ENCODE measurements at places on chromosomes 13 and 19.

DNA sequence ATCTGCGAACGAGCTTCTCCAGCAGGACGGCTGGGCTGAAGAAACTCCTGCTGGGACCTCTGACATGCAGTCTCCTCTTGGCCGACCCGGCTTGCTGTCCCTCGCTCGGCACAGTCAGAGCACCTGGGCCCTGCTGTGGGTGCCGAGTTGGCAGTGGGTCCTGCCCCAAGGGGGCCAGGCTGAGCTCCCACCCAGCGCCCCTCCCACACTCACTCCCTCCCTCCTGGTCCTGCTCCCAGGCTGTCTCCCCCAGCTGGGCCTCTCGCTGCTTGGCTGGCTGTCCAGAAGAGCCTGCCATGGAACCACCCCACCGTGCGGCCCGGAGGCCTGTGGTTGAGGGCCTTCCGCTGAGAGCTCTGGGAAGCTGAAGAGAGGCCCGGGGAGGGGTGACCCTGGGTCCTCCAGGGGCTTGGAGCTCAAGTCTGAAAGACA lies 6.0 kb downstream of the AKT2 start:
- DNase-seq = peak; percentile 73

DNA sequence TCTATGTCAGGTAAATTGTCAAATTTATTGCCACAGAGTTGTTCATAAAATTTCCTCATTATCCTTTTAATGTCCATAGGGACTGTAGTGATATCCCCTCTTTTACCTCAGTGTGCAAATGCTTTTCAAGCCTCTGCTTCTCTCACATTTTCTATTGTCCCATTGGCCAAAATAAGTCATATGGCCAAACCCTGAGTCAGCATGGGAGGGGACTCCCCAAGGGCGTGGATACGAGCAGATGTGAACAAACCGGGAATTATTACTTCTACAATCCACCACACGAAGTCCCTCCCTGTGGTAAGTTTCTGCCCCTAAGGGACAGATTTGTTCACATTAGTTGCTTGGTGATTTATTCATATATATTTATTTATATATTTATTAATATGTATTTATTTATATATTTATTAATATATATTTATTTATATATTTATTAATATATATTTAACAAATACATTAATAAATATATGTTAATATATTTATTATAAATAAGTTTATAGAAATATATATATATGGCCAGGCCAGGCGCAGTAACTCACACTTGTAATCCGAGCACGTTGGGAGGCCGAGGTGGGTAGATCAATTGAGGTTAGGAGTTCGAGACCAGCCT lies 20.1 kb upstream of the CAMSAP3 start:
- no peak for DNase-seq

DNA sequence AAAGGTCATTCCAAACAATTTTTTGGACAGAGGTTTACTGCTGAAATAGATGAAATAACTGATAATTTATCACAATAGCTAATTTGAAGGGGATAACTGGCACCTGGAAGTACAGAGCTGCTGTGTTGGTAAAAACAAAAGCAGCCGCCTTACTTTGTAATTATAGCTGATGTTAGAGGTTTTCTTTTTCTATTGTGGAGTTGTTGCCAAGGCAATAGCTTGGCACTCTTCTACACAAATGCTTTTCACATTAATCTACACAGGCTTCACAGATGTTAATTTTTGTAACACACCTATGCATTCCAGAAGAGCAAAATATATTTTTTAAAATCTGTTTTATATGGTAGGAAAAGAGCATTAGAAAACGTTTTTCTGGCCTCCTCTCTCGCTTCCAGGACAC lies 56.9 kb downstream of the LACC1 start:
- no peak for DNase-seq

DNA sequence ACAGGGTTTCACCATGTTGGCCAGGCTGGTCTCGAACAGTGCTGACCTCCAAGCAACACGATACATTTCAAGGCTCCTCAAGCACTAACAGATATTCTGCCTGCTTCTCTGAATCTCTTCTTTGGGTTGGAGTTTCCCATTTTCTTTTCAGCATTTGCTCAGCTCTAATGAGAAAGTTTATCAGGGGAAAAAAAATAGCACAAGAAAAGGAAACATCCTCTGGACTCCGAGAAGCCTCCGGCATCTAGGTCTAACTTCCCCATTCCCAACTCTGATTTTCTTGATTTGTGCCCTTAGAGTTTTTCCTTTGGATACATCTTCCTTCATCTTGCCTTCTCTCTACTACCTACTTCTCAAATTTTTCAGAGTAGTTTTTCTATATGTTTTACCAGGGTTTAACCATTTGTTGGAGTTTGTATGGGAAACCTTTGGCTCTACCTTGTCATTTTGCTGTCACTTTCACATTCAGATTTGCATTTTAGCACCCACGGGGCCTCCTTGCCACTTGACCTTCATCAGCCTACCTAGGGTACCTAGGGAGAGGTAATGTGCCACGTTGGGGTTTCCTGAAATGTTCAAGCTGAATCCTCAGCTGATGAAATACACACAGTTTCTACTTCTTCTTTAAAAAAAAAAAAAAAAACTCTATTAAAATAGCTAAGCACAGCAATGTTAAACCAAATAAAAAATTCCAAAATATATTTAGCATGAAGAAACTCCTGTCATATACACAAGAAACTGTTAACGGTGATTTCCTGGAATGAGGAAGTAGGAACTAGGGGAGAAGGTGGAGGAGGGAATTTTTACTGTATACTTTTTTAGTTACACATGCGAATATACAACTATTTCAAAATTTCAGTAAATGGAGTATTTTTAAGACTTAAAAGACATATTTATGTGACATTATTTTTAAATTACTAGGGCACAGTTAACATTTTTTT lies 5.1 kb upstream of the USP12 start:
- DNase-seq = no peak

- no peak for DNase-seq
Measured at GRCh38 chr19:29457413-29457812, 68.4 kb upstream of the VSTM2B start.

DNA sequence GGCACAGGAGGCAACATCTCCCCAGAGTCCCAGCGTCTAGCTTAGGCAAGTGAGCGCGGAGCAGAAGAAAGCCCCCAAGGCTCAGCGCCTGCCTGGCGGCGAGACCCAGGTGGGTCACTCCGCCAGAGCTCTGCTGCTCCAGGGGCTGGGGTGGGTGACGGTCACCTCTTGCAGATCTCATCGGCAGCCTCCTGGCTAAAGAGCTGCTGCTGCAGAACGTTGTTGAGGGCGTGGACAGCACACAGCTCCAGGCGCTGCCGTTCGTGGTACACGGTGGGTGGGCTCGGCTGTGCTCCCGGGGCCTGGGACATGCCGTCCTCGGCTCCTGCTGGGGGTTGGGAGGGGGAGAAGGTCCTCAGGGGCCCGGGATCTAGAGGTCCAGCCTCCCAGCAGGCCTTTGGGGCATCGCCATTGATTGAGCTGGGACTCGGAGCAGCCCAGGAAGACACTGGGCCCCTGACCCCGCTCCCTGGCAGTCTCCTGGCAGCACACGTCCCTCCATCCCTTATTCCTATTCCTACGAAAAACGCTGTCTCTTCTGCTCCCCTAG lies 795 bp downstream of the JOSD2 start:
- DNase-seq = no peak

DNA sequence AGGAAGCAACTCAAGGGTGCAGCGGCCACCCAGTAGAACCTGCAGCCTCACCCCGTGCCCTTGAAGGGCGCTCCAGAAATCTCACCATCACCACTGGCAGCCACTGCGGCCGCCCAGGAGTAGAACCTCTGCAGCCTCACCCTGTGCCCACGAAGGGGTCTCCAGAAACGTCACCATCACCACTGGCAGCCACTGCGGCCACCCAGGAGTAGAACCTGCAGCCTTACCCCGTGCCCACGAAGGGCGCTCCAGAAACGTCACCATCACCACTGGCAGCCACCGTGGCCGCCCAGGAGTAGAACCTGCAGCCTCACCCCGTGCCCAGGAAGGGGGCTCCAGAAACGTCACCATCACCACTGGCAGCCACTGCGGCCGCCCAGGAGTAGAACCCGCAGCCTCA lies 336.0 kb downstream of the TEX29 start:
- DNase-seq = no peak

DNA sequence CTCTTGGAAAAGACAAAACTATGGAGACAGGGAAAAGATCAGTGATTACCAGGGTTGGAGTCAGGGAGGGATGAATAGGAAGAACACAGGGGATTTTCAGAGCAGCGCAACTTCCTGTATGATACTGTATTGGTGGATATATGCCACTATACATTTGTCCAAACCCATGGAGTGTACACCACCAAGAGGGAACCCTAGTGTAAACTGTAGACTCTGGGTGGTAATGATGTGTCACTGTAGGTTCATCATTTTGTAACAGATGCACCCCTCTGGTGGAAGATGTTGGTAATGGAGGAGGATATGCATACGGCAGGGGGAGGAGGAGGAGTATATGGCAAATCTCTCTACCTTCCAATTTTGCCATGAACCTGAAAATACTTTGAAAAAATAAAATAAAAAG lies 68.1 kb downstream of the UFM1 start:
- no peak for DNase-seq

DNA sequence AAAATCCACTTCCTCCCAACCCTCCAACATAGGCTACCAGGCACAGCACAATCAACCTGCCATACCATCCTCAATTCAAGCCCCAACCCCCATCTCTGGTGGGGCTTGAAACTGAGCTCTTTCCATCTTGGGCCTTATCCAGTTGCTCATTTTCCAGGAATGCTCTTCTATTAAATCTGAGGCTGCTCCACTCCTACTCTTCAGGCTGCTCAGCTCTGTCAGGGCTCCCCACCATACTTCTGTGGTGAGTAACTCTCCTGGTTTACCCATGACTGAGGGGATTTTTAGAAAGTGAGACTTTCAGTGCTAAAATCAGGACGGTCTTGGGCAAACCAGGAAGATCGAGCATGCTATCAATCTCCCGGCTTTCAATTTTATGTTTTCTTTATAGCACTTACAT lies 512.8 kb downstream of the LMO7 start:
- no peak for DNase-seq

DNA sequence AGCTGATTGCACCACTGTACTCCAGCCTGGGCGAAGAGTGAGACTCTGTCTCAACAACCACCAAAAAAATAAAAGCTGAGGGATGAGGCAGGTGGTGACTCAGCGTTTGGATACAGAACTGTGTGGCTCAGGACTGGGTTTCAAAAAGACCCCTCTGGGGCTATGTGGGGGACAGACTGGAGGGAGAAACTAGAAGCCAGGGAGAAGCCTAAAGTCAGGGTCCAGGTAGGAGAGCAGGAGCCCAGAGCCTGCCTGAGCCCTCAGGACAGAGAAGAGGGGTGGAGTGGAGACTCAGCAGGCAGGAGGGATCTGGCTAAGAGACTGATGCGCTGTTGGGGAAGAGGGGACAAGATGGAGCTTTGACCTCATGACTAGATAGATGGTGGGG lies 1.8 kb upstream of the CD37 start:
- no peak for DNase-seq

DNA sequence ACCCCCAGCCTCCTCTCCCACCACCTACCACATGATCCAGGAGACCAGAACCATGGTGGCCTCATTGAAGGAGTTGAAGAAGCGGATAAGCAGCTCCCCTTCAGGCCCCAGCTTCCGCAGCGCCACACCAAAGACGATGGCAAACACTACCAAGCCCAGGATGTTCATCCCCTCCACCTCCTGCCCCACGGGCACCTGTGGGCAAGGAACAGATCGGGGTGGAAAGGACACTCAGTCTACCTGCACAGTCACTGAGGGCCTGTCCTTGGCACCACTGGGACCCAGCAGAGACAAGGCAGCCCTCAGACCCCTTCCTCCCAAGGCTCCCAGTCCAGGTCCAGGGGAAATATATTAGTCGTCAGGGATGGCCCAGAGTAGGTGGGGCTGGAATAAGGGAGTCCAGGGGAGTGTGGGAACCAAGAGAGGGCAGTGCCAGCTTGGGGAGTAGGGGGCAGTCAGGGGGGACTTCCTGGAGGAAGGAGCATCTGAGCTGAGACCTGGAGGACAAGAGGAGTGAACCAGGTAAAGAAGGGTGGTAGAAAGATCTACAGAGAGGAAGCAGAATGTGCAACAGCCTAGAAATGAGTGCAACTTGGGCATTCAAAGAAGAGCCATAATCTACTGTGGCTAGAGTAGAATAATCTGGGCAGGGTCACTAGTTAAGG lies 5.9 kb downstream of the SLC1A5 start:
- no peak for DNase-seq

DNA sequence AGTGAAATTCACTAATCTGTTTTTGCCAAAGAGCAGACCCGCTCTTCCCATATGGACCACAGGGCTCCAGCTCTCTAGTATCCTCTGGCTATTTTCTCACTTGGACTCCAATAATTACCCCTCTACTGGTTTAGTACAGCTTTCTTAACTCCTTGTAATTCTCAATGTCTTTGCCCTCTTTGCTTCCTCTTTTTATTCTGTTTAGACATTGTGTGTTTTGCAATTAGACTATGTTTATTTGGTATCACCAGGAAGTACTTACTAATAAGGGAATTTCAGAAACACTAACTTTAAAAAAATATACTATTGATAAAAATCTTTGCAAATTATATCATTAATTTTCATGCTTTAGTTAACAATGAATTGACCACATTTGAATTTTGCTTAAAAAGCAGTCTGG lies 111.6 kb upstream of the OBI1 start:
- DNase-seq = no peak

GRCh38 chr13:103062079-103062478 lies 4.1 kb downstream of the SLC10A2 start:
- DNase-seq = no peak

GRCh38 chr13:95260031-95260525 lies 41.2 kb downstream of the ABCC4 start:
- DNase-seq = no peak

GRCh38 chr13:79297128-79297527 lies 108.9 kb downstream of the RBM26 start:
- DNase-seq = no peak

DNA sequence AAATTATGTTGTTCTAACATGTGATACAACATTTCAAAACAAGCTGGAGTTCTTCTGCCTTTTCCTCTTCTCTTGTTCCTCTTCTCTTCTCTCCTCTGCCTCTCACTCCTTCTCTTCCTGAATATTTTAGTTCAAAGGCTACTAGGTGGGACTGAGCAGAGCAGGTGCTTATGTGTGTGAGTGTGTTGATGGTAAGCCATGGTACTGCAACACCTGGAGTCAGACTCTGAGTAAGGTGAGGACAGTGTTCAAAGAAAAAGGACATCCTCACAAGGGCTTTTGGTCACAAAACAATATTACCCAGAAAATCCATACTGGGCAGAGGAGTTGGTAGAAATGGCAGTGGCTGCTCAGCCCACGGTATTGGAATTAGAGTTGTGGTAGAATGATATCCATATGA lies 1188.7 kb downstream of the SLITRK1 start:
- no peak for DNase-seq

GRCh38 chr19:48780631-48781391 lies 25.5 kb downstream of the FGF21 start:
- peak; percentile 62 for DNase-seq

- DNase-seq = no peak
Measured at GRCh38 chr19:16456652-16457194, 15.0 kb downstream of the EPS15L1 start.

GRCh38 chr13:63671296-63671695 lies 2255.6 kb upstream of the PCDH20 start:
- no peak for DNase-seq

- DNase-seq = no peak
Measured at GRCh38 chr13:74090869-74091605, 43.2 kb downstream of the KLF12 start.

- no peak for DNase-seq
Measured at GRCh38 chr13:58883405-58883804, 1251.9 kb downstream of the PCDH17 start.

- peak; percentile 13 for DNase-seq
Measured at GRCh38 chr13:113918580-113918979, 54.7 kb upstream of the GAS6 start.

- DNase-seq = no peak
Measured at GRCh38 chr13:23845105-23845725, 44.0 kb downstream of the MIPEP start.

GRCh38 chr13:33144358-33144784 lies 128.1 kb downstream of the KL start:
- no peak for DNase-seq

Measured in right atrium auricular region (tissue), 2 donors.